ENCODE measurements at places on chromosomes 1 and 21.

- DNase-seq: no peak
These were observed 20.0 kb downstream of the SLAMF6 start for GRCh38 chr1:160503087-160503486.

DNA sequence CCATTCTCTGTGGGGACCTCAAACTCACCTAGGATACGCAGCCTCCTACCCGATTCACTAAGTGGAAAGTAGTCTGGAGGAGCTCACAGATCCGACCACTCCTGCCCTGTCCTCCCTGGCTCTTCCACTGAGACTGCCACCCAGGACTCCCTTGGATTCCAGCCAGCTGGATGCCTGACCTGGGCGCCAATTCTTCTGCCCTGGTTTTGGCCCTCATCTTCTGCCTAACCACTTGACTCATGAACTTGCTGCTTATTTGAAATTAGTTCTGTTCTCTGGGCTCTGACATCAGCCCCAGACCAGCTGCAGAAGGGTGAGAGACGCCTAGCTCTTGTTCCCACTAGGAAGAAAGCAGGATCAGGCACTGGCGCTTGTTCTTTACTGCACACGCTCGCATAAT is 48.9 kb downstream of the SLC35D1 start:
- DNase-seq: no peak

DNA sequence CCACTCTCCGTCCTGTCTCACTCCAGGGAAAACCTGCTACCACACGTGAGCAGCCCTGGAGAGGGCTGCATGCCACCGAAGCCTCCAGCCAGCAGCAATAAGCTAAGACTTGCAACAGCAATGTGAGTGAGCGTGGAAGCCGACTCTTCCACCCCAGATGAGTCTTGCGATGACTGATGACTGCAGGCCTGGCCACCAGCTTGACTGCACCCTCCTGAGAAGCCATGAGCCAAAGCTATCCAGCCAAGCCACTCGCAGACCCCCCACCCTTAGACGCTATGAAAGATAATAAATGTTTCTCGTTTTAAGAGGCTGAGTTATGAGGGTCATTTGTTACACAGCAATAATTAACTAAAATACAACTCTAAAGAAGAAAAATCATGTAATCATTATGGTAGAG is 118.6 kb upstream of the GALNT2 start:
- no peak for DNase-seq

DNA sequence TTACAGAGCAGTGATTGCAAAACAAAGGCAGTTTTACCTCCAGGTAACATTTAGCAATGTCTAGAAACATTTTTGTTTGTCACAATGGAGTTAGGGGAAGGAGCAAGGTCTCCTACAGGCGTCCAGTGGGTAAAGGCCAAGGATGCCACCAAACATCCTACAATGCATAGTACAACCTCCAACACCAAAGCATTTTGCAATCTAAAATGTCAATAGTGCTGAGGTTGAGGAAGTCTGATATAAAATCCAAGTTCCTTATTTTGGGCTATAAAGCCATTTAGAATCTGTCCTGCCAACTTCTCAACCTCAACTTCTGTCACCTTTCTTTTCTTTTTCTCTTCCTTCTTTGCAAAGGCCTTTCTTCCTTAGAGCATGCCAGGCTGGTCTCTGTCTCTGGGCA is 111.2 kb downstream of the FASLG start:
- no peak for DNase-seq

GRCh38 chr1:202276081-202276715 is 65.5 kb downstream of the UBE2T start:
- no peak for DNase-seq

DNA sequence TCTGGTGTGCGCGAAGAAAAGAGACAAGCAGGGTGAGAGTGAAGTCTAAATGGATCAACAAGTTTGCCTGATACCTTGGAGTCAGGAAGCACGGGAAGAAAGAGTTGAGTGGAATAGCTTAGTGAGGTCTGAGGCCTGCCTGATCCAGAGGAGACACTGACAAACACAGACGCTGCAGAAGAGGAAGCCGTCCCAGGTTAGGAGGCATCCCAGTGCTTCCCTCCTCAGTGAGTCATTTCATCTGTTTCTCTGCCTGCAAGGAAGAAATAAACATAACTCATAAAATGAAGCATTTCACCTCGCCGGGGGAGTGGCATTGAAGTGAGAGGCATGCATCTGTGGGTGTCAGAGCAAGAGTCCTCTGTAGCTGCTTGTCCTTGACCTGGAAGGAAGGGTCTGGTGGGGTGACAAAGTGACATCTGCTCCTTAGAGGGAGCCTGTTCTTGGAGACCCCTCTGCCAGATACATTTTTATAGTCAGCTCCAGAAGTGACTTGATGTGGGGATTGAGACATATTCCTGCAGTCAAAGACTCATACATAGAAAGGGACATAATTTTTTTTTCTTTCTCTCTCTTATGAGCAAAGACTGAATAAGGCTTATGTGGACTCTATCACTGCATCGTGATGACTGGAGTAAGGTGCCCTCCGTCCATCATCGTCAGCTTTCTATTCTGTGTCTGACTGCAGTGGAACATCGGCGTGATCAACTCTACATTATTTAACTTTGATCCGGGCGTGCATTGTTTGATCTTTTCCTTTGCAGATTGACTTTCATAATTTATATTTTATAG is 256.7 kb downstream of the KIF26B start:
- DNase-seq: no peak

- DNase-seq: no peak
These were observed 153.9 kb upstream of the LMO4 start for GRCh38 chr1:87174724-87175245.

GRCh38 chr1:55375617-55376258 is 160.6 kb upstream of the USP24 start:
- peak; percentile 43 for DNase-seq

DNA sequence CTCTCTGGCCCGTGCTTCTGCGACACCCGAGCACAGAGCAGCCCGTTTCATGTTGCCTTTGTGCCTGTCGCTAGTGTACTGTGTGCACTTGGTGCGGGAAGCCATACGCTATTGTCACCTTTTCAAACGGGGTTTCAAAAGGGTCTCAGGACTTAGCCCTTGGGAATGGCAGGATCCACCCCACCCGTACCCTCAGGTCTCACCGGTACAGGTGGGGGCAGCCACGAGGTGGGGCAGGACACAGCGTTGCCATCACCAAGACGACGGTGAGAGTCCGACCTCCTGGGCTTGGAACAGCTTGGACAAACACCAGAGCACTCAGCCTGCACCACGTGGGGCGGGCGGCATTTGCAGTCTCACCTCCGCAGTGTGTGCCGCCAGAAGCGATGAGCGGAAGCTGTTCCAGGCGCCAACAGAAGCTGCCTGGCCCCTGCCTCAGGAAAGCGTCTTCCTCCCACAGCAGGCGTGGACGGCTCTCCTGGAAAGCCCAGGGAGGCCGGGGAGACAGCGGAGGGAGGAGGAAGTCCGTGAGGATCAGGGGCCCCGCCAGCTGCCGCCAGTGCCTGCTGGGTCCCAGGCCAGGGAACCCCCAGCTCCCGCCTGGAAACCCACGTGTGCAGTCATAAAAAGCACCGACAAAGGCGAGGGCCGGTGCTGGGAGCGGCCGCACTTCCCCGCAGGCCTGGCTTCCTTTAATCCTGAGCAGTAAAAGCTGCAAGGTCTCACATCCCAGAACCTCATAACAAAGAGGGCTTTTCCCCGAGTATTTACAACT is 131.3 kb upstream of the ARHGEF16 start:
- peak; percentile 65 for DNase-seq

- DNase-seq: no peak
These were observed 1120.2 kb upstream of the TMPRSS15 start for GRCh38 chr21:19523746-19524145.

GRCh38 chr21:42209801-42210479 is 9.0 kb upstream of the ABCG1 start:
- no peak for DNase-seq

GRCh38 chr1:207335695-207336363 is 14.4 kb downstream of the CD55 start:
- no peak for DNase-seq

DNA sequence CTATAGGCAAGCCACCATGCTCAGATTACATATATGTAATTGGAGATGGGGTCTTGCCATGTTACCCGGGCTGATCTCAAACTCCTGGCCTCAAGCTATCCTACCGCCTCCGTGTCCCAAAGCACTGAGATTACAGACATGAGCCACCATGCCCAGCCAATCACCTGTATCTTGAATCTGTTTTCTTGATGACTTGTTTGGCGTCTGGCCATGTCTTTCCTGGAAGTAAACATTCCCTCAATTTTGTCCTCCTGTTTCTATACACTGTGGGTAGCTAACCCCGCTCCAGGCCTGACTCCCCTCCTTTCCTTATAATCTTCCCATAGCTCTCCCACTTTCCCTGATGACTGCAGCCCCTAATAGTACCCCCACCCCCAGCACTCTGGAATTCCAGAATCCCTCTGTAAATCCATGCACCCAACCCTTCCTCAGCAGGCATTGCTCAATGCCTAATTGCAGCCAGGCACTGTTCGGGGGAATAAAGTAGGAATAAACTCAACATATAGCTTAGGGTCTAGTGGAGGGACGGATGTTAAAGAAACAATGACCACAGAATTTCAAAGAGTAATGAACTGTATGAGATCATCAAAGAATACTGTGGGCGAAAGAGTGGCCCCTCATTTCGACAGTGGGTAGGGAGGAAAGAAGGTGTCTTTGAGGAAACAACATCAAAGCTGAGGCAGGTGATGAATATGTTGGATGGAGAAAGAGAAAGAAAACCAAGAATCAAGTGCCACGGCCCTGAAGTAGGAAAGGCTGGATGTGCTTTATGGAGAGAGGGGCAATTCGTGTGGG is 161.5 kb downstream of the ADSS2 start:
- no peak for DNase-seq

- DNase-seq: no peak
These were observed 23.3 kb downstream of the TUFT1 start for GRCh38 chr1:151563376-151563775.

- DNase-seq: no peak
These were observed 221.2 kb downstream of the SLC35F3 start for GRCh38 chr1:234125714-234126113.

GRCh38 chr1:98104289-98104688 is 183.5 kb upstream of the DPYD start:
- DNase-seq: no peak

DNA sequence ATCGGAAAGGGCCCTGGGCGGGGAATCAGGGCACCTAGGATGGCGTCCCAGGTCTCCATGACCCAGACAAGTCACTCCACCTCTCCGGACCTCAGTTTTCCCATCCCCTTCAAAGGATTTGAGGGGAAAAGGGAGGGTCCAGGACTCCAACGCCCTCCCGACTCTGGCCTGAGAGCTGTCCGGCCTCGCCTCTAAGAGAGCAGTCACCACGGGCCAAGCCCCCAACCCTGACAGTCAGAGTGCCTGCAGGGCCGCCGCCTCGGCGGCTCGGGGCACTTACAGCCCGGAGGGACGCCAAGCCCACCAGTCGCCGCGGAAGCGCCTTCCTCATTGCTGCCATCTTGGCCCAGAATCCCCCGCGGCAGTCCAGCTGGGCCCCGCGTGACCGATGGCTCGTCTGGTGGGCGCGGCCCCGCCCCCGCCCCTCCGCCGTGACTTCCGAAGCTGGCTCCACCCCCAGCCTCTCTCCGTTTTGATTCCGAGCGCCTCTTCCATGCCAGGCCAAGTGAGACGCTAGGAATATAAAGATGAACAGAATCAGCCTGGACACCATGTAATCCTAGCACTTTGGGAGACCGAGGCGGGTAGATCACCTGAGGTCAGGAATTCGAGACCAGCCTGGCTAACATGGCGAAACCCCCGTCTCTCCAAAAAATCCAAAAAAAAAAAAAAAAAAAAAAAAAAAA is at the start of gene HMGCL:
Gene HMGCL (minus strand): TSS at position 354 of the 686 bp plus-strand sequence. CDS start 14 bp downstream, at position 340.
- peak; percentile 86 for DNase-seq

DNA sequence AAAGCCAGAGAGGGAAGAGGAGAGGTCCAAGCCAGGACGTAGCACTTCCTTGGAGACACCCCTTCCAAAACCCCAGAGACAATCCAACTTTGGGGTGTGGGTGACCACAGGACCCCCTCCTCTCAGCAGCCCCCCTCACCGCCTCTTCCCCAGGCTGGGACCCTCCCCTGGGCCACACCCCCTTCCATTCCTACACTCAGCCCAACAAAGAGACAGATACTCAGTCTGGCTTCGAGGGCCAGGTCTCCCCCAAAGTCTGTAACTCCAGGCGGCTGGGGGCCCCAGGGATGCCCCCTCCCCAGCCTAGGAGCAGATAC is 1.4 kb downstream of the MEX3A start:
- no peak for DNase-seq

- no peak for DNase-seq
These were observed 157.9 kb upstream of the NBPF11 start for GRCh38 chr1:148309940-148310500.

DNA sequence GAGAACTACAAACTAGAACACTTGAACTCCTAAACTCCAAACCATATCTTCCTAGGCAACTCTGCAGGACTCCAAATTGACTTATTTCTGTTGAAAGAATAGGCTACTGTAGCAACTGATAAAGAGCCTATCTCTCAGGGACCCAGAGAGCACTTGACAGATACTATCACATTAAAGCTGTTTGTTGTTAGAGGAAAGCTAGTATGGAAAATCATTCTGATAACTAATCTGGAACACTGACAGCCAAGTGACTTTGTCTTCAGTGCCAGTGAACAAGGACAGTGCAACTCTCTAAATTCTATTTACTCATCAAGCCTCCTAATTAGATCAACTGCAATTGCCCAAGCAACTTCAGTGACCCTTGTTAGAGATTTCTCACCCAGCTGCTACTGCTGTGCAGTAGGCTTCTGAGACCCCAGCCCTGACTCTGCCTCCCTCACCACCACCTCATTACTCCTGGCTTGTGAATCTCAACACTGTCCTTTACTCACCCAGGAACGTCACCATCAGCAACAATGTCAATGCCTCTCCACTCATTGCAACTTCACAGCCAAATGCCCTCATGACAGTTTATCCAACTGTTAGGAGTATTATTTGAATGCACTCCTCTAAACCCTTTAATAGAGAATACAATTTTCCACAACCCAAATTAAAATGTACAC is 7.4 kb upstream of the RGS13 start:
- DNase-seq: no peak

GRCh38 chr1:180928331-180929230 is 15.9 kb downstream of the KIAA1614 start:
- peak; percentile 65 for DNase-seq

DNA sequence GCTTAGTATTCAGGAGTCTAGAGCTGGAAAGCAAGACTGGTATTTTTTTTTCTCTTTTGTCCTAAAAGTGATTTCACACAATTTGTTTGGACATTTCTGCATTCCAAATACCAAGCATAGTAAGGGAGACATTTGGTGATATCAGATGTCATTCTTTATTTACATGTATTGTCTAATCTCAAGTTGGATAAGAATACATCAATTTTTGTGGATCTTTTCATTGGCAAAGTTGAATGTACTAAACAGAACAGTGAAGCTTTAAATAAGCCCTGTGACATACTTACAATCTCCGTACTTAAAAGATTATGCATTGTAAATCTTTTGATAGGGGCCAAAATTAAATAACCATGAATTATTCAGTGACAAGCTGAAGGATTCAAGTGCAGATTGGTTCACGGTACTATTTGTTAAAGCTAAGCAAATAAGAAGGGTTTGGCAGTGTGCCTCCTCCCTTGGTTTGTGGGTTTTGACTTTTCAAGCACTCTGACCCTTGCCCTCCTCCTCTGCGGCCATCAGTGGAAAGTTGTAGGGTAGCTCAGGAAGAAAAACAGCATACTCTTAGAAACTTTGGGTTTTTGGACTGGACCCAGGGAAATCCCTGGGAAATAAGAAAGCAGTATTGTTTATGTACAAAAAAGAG is 663.7 kb downstream of the ADGRL2 start:
- peak; percentile 12 for DNase-seq
